KG1 (cell line): ENCODE measurements at places on chromosomes 12 and 14.

DNA sequence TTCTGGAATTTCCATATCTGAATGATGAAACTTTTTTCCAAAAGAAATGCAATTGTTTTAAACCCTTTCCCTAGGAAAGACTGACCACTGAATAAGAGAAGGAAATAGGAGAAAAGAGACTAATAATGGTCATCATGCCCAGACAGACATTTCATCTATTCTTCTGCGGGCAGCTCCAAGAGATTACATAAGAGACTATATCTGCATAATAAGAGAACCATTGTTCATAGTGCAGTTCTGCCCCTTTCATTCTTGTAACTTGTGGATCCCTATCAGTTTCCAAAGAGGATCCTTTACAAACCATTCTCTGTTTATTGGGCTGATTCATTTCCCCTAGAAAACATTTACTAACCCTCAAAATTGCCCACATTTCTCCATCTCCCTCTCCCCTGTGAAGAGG is 197.8 kb downstream of the FSCB start:
- DNase-seq, result no peak

GRCh38 chr12:93587611-93588010 is 15.1 kb downstream of the SOCS2 start:
- DNase-seq, result no peak

DNA sequence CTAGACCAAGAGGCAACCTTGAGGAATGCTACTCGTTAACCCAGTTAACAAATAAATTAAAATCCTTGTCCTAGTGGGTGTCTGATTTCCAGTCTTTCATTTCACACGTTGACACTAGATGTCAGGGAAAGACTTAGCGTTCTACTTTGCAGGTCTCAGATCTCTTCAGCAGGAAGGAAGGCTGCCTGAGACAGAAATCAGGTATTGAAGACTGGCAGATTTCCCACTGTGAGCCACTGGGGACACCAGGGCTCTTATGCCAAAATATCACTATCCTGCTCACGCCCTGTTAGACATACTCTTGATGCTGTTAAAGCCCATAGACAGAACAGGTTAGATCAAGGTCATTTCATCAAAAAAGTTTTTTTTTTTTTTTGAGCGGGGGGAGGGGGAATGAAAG is 33.0 kb downstream of the EMP1 start:
- no peak for DNase-seq

DNA sequence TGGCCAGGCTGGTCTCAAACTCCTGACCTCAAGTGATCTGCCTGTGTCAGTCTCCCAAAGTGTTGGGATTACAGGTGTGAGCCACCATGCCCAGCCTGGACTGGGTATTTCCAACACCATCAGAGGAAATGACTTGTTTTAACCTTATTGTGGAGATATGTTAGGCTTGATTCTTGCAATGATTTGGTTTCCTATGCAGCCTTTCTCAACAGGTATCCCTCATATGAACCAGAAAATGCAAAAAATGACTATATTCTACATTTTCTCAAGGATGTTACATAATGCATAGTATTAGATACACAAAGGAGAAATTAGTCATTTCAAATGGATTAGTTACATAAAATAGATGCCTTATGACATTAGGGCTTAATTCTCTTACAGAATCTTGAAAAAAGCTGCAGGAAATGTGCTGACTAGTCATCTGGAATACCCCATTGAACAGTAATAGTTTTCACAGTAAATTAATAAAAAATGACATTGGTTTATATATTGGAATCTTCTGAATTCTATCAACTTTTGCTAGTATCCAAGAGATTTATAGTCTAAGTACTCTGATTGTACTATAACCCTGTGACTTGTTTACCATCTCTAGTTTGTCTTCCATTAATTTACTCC is 132.6 kb downstream of the INSM2 start:
- DNase-seq, result no peak

DNA sequence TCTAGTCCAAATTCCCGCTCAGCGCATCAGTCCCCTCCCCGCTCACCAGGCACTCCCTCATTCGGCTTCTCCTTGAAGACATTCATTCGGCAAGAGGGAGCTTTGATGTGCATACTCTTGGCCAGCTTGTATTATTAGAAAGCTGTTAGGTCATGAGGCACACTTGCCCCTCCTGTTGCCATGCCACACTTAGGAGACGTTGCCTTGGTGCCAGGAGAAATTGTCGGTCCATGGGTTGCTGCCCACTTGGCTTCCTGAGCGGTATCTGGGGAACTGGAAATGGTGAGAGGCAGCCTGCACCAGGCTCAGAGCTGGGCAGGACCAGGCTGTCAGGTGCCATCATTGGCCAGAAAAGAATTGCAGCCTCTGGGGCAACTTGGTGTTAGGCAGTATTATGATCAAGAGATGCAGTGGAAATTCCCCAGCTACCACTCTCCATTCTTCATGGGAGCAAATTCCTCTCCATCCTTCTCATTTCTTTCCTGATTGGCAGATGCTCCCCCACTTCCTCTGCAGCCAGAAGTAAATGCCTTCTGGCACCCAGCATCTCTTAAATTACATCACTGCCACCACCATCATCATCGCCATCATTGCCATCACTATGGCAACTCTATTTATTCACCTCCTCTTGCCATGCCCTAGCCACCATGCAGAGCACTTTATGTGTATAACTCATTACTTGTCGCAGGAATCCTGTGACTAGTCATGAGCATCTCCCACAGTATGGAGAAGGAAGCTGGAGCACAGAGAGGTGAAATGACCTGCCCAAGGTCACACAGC is 12.4 kb downstream of the CABP1 start:
- no peak for DNase-seq

DNA sequence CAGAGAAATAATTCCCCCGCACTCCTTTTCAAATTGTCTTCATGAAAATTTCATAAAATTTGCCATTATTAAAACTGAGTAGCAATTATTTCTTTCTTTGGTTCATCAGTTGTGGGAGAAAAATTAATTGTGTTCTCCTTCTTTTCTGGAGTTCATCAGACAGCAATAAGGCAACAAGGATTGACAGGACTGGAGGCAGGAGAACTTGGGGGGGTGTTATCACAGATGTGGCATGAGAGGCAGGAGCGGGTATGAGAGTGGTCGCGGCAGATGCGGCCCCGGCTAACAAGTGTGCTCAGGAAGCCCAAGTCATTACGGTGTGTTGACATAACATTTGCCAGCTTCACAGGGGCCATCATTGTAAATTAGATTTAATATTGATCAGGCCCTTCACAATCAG is 306.6 kb upstream of the TMPO start:
- no peak for DNase-seq

DNA sequence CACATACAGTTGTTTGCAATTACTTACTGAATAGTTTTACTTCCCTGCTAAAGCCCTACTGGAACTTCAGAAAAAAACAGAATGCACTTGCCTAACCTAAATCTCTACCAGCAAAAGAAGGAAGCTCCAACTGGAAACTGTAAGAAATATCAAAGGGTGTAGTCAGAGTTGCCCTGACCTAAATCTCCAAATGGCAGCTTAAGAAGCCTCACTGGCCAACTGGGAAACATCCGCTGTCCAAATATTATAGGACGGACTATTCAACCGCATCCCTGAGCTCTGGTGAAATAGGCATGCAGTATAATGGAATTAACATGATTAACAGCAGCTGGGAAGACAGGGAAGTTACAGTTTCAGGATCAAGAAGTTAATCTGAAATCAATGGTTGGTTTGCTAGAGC is 24.3 kb downstream of the ANAPC7 start:
- DNase-seq, result no peak

- no peak for DNase-seq
Observed at GRCh38 chr12:121513464-121514183, 67.2 kb downstream of the KDM2B start.

DNA sequence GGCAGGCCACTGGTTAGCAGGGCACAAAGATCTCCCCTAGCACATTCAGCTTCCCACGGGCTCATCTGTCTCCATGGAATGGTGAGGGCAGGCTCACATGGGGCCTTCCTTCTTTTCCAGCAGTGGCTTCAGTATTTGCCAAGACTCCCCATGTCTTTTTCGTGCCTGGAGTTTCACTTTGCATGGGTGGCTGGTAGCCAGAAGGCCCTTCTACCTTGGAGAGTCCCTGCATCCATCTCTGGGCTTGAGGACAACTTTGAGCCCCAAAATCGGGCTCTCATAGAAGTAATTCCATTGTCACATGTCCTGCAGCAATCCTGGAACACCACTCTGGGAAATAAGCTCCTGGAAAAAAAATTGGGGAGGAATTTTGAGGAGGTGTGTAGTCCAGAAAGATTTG is 42.1 kb downstream of the NFKBIA start:
- no peak for DNase-seq

- peak; percentile 3 for DNase-seq
Observed at GRCh38 chr14:45526715-45527549, 273.9 kb upstream of the MIS18BP1 start.

DNA sequence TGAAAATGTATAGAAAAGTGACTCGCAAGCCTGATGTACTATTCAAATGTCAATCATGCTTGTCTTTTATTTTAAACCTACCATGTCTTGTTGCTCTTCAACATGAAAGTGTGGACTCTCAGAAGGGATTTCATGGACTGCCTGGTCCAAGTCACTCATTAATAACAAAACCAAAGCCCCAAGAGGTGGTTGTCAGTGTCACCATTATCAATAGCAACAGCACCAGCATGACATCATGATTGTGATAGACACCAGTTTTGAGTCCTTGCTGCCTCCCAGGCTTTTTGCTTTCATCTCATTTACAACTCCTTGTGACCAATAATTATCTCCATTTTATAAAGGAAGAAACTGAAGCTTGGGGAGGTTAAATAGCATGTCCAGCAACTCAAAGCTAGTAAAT is 112.0 kb upstream of the TMPO start:
- no peak for DNase-seq

GRCh38 chr14:106662936-106663550 is 1136.7 kb downstream of the TMEM121 start:
- DNase-seq, result no peak

- DNase-seq, result no peak
Observed at GRCh38 chr12:104121001-104121400, 17.0 kb downstream of the NFYB start.

- DNase-seq, result no peak
Observed at GRCh38 chr12:90497923-90498545, 456.9 kb downstream of the CCER1 start.

- DNase-seq, result no peak
Observed at GRCh38 chr12:122978507-122978955, 1.9 kb upstream of the ARL6IP4 start.

DNA sequence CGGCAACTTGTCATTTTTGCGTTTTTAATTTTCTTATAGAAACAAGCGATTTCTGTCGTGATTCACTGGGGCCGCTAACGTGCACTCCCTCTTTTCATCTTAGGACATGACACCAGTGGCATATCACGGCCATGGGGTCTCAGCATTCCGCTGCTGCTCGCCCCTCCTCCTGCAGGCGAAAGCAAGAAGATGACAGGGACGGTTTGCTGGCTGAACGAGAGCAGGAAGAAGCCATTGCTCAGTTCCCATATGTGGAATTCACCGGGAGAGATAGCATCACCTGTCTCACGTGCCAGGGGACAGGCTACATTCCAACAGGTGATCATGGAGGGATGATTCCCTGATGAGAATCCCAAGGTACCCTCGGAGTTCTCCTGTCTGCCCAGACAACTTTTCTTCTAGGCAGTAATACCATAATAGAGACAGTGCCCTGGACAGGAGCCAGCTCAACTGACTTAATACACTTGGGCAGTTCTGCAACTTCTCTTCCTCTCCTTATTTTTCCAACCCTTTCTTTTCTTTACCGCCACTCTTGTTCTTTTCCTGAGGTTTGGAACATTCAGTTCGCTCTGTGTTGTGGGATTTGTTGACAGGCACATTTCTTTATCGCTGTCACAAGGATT is 821 bp downstream of the TMEM106C start:
- DNase-seq, result no peak

DNA sequence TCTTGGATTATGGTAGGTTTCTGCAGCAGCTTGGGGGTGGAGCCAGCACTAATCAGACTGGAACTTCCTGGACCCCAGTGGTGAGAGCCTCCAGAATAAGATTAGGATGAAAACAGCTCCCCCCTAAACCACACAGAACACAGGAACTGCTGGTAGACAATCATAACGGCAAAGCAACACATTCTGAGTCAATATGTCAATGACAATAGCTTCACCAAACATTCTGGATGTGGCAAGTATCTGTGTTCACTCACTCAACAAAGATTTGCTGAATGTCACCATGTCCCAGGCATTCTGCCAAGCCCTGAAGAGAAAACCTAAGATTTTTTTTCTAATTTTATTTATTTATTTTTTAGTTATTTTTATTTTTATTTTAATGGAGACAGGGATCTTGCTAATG is 65.2 kb downstream of the LRRC74A start:
- DNase-seq, result no peak

DNA sequence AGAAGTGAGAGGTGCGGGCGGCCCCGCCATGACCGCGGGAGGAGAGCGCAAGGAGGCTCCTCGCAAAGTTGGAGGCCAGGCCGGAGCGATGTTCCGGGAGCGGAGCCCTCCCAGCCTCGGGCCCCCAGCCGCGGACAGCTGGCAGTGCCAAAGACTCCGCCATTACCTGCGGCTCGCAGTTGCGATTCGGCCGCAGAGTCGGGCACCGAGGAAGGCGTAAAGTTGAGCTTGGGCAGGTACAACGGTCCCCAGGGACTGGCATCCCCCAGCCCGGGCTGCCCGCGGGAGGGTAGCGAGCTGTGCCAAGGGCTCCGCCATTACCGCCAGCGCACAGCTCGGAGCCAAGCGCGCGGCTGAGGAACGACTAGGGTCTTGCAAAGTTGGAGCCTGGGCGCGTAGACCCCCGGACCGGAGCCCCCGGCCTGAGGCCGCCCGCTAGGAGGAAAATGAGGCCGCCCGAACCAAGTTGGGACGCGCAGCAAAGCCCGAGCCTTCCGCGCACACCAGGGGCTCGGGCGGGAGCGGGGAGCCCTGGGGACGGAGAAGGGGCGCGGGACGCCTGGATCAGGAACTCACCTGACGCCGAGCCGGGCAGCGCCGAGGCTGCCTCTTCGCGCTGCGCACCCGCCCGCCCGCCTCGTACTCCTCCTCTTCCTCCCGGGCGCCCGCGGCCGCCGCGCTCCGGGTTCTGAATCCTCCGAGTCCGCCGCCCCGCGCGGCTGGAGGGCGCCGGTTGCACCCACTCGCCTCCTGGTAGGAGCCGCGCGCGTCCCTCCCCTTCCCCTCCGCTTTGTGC is 677 bp downstream of the NOS1 start:
- DNase-seq, result no peak

- no peak for DNase-seq
Observed at GRCh38 chr12:53065470-53065869, 13.7 kb downstream of the SPRYD3 start.

DNA sequence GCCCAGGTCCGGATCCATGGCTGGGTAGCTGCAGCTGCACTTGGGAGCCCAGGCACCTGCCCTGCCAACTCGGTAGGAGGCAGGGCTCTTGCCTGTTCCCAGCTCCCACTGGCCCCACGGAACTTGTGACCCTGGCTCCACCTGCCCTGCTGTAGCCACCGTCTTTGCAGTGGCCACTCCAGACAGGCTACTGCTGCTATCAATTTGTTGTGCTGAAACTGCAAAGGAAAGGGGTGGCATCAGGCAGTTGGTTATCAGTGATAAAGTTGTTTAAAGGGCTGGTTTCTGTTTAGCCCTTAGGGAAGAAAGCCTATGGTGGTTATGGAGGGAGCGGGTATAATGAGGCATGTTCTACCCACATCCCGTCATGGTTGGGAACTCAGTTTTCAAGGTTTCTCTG is 32.1 kb upstream of the ARID2 start:
- no peak for DNase-seq

GRCh38 chr12:105888696-105889095 is 250.1 kb downstream of the NUAK1 start:
- no peak for DNase-seq

GRCh38 chr12:24232531-24232930 is 283.1 kb upstream of the SOX5 start:
- no peak for DNase-seq
